HuH-7.5 (cell line): ENCODE measurements at places on chromosomes 3 and 15.

DNA sequence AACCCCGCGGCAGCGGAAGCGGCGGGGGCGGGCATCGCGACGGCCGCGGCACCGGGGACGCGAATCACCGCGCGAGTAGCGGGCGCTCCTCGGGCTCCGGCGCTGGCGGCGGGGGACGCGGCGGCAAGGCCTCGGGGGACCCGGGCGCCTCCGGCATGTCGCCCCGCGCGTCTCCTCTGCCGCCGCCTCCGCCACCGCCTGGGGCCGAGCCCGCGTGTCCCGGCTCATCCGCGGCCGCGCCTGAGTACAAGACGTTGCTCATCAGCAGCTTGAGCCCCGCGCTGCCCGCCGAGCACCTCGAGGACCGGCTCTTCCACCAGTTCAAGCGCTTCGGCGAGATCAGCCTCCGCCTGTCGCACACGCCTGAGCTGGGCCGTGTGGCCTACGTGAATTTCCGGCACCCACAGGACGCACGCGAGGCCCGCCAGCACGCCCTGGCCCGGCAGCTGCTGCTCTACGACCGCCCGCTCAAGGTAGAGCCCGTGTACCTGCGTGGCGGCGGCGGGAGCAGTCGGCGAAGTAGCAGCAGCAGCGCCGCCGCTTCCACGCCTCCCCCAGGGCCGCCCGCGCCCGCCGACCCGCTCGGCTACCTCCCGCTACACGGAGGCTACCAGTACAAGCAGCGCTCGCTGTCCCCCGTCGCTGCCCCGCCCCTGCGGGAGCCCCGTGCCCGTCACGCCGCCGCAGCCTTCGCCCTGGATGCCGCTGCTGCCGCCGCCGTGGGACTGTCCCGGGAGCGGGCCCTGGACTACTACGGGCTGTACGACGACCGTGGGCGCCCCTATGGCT is 675 bp downstream of the RBM15B start:
- DNase-seq: no peak

- no peak for DNase-seq
Measured at GRCh38 chr3:157444797-157445184, 8.1 kb downstream of the PTX3 start.

- DNase-seq: peak; percentile 67
Measured at GRCh38 chr3:128416578-128417211, 50.0 kb downstream of the DNAJB8 start.

GRCh38 chr3:105006164-105006563 is 360.5 kb upstream of the ALCAM start:
- DNase-seq: no peak

DNA sequence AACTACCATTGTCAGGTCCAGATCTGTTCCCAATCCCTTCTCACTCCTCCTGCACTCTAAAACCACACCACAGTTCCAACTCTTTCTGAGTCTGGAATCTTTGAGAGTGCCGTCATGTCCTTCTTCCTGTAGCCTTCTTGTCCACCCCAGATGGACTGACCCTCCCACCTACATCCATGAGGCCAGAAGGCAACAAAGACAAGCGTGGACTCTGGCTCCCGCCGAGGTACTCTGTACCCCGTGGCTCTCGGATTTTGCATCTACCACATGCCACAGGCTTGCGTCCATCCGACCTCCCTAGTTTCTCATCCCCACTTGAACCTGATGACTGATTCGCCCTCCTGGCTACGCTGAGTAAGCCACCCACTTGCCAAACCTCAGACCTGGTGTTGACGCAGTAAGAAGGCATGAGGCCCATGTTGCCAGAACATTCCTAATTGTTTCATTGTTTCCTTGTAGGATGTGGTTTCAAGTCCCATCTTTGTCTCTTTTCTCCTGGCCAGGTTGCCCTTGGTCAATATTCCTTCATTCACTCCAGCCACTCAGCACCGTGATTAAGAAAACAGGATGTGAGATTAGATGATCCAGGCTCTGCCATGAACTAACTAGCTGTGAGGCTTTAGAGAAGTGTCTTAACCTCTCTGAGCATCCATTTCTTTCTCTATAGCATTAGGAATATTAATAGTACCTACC is 1.1 kb upstream of the ZBTB38 start:
- DNase-seq: no peak

DNA sequence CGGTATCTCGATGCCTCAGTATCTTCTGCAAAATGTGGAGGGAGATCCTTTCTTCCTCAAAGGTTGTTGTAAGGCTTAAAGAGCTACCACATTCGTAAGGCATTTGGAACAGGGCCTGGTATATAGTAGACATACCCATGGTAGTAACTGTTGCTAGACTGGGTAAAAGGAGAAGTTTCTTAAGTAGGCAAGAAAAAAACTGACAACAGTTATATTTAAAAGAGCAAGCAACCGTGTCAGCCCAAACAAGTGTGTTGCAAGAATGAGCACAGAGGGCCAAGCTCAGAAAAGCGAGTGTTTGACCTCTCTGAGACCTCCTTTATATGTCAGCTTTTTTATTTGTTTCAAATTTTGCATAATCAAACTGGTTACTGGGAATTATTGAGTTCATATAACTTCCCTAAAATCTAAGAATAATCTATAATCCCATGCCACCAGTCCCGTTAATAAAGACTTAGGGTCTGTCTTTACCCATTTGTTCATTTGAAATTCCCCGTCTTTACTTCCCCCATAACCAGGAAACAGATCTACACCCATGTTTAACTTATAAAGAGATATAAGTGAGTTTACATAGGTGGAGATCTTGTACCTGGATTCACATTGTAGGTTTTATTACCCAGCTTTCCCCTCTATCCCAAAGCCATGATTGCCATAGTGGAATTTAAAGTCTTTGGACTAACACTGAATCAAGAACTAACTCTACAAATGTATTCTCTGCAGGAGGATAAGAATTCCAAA is 7.3 kb downstream of the B3GNT5 start:
- no peak for DNase-seq
